Stomach (tissue), 19 donors: ENCODE measurements at places on chromosomes 2 and 18. TPM values are rescaled to one million over a fixed set of nuclear protein-coding genes. Genes with fewer than 3 reads are reported as not detected.

DNA sequence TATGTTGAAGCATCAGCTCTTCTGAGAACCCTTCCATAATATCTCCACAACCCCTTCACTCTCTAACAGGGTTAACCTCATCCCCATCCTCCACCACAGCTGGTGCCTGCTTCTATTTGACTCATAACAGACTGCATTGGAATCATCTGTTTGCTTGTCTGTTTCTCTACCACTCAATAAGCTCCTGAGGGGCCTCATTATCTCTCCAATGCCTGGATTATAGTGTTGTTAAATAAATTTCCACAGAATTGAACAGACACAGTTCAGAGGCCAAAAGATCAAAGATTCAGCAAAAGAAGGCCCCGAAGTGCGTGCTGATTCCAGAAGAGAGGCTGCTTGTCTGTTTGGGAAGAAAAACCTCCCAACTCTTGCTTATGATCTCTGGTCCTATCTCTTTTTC is 33.7 kb upstream of the FAM98A start:
- DNase-seq, result no peak

DNA sequence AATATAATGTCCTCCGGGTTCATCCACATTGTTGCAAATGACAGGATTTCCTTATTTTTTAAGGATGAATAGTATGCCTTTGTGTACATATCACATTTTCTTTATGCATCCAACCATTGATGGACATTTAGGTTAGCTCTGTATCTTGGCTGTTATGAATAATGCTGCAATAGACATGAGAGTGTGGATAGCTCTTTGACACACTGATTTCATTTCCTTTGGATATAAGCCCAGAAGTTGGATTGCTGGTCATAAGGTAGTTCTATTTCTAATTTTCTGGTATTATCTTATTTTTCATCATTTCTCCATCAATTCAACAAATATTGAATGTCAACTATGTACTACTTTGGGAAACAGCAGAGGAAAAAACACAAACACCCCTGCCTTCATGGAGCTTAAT is 423.3 kb downstream of the MTX2 start:
- no peak for DNase-seq

- no peak for DNase-seq
Observed at GRCh38 chr2:64823794-64824193, 165.4 kb upstream of the SLC1A4 start.

GPR45 gene
- polyA plus RNA-seq, result not detected

DNA sequence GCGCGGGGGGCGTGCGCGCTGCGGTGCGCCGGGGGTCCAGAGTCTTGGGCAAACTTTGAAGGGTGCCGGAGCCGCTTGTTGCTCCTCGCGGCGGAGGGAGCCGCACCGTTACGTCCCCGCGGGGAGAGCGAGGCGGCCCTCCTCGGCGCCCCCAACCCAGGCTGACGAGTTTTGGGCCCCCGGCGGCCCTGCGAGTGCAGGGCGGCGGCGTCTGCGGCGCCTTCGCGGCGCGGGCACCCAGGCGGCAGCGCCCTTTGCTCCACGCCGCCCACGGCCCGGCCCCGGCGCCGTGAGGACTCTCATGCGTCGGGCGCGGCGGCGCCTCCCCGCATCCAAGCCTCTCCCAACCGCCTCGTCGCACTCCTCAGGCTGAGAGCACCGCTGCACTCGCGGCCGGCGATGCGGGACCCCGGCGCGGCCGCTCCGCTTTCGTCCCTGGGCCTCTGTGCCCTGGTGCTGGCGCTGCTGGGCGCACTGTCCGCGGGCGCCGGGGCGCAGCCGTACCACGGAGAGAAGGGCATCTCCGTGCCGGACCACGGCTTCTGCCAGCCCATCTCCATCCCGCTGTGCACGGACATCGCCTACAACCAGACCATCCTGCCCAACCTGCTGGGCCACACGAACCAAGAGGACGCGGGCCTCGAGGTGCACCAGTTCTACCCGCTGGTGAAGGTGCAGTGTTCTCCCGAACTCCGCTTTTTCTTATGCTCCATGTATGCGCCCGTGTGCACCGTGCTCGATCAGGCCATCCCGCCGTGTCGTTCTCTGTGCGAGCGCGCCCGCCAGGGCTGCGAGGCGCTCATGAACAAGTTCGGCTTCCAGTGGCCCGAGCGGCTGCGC is 814 bp downstream of the FZD7 start:
- DNase-seq, result no peak

MARCO gene
- 0.78 TPM for polyA plus RNA-seq

- peak; percentile 67 for DNase-seq
Observed at GRCh38 chr2:102703748-102704147, 58.1 kb upstream of the TMEM182 start.

ADCYAP1 gene
- 0.25 TPM for polyA plus RNA-seq

- DNase-seq, result no peak
Observed at GRCh38 chr2:109410039-109410815, 203.5 kb downstream of the SEPTIN10 start.
